Activated T-cell treated with anti-CD3 and anti-CD28 coated beads for 1 hour (primary cell): ENCODE measurements at places on chromosomes 12 and 14.
A peak's percentile ranks its signal among the peaks of the same experiment; 100 is the strongest.

GRCh38 chr12:122265886-122266229 is 436 bp downstream of the VPS33A start:
- peak; percentile 41 for DNase-seq

DNA sequence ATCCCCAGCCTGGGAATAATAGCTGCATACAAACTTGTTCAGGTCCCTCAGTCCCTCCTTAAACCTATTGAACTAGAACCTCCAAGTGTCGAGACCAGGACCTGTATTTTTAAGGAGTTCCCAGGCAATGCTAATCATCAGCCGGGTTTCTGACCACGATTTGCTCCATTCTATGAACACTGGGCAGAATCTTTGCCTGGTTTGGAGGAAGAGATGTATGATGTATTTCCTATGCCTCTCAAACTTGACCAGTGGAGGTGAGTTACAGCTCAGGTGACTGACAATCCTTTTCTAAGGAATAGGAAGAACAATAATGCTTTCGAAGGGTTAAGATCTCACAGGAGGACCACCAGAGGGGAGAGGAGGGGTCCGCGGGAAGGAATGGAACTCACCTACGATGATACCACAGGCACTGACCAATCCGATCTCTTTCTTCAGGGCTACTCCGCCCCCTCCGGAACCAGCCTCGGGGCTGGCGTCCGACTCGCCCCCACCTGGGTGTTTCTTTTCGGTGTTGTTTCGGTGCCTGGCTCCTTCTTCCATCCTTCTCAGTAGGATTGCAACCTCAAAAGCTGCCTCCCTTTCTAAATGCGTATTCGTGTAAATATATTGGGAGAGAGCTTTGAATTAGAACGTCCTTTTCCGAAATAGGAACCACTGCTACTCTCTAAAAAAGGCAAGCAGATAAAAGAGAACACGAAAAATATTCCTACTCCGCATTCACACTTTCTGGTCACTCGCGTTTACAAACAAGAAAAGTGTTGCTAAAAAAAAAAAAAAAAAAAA is 895 bp downstream of the SLC7A8 start:
- peak; percentile 17 for DNase-seq

GRCh38 chr12:103924761-103925641 is 5.2 kb upstream of the HSP90B1 start:
- no peak for DNase-seq

DNA sequence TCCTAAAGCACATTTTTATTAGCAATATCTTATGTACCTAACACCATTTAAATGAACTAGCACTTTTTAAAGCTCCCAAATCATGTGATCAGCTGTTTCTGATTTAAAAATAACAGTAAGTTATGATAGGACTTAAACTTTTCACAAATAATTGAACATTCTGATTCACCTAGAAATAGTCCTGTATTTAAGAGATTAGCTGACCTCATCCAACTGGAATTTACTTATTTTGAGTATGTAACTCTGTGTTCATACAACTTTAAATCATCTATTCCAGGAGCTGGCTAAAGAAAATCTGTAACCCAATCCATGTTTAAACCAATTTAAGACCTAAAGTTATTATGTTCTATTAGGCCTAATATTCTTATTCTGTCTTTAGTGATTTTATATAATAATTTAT is 184.3 kb downstream of the CCDC91 start:
- no peak for DNase-seq

DNA sequence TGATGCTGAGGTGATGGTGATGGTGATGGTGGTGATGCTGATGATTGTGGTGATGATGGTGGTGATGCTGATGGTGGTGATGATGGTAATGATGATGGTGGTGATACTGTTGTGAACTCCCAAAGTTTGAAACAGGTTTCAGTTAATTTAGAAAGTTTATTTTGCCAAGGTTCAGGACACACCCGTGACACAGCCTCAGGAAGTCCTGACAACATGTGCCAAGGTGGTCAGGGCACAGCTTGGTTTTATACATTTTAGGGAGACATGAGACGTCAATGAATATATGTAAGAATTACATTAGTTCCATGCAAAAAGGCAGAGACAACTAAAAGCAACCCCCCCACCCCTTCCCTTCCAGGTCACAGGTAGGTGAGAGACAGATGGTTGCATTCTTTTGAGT is 112.8 kb upstream of the EVL start:
- DNase-seq = no peak

- no peak for DNase-seq
Measured at GRCh38 chr14:95903616-95904107, 27.0 kb downstream of the TUNAR start.

DNA sequence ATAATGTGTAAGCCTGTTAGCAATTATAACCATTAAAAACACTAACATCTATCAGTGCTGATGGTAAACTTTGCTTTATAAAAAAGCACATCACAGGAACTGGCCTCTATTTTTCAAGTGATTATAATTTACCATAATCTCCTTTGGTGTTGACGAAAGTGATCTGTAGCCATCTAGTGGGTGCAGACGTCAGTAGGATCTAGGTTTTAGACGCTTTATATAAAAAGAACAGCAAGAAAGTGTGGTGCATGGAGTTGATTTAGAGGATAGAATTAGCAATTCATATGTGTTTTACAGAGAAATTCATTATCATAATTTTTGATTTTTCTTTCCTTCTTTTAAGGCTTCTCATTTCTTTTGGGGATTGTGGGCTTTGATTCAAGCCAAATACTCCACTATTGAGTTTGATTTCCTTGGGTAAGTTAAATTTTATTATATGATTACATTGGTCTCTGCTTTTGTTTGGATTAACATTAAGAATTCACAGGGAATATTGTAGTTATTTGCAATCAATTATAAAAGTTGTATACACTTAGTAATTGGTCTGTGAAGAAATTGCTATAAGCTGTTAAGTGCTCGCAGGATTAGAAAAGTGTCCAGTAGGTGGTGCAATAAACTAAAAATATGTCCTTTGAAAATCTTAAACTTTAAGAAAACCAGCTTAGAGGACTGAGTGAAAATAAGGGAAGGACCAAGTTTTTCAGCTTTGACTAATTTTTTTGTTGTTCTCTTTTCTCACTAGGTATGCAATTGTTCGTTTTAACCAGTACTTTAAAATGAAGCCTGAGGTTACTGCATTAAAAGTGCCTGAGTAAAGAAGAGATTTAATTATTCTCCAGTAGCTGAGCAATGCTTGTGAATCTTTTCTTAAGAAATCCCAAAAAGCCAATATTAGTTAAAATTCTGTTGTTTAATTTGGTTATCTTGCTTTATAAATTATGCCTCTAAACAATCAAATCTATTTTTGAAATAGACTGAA is 59.5 kb downstream of the ETNK1 start:
- no peak for DNase-seq

DNA sequence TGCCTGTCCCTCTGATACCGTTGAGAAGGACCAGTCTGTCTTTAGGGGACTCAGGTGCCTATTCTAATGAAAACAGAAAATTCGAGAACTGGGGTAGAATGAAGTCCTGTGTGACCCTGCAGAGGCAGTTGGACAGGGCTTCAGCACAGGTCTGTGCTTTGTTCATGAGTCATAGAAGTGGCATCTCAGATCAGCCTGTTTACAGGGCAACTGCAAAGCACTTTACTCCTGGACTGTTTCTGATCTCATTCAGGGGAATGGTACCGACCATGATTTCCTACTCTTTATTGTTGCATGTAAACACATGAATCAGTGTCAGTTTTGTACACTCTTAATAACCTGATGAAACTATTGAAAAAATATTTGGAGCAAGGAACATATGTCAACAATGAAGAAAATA is 1517.0 kb downstream of the AACS start:
- DNase-seq = no peak

- DNase-seq = no peak
Measured at GRCh38 chr14:65200454-65200853, 98.1 kb upstream of the MAX start.

- no peak for DNase-seq
Measured at GRCh38 chr12:44158746-44159145, 322.9 kb downstream of the TMEM117 start.
